ENCODE measurements at places on chromosomes 2 and 18. TPM values are rescaled to one million over a fixed set of nuclear protein-coding genes. Genes with fewer than 3 reads are reported as not detected.

- no peak for DNase-seq
- H3K4me1 ChIP-seq, result peaks cover 17% of the 10 kb centered on the region
- no peaks in the 10 kb centered on the region for H3K36me3 ChIP-seq
- no peak overlapping the region for H3K27ac ChIP-seq
- no peak overlapping the region for H3K4me3 ChIP-seq
- H3K27me3 ChIP-seq, result no peaks in the 10 kb centered on the region
These were observed 34.6 kb downstream of the EFEMP1 start for GRCh38 chr2:55888936-55889335.

DNA sequence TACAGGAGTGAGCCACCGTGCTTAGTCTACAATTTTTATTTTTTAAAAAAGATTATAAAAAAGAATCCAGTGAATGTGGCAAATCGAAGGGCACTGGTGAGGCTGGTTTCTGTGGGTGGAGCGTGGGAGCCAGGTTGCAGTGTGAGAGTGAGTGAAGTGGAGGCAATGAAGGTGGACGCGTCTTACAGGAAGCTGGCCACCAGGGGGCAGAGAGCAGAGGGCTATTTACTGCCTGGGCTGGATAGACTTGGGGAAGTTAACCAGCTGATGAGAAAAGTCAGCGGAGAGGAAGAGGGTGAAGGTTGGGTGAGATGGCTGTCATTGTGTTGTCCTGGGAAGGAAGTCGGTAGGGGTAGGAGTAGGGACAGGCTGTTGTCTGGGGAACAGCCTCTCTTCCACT lies 6.8 kb downstream of the SCTR start:
- H3K27me3 ChIP-seq, result peaks cover 3% of the 10 kb centered on the region
- DNase-seq, result peak; percentile 41
- no peak overlapping the region for H3K27ac ChIP-seq
- H3K4me1 ChIP-seq, result no peaks in the 10 kb centered on the region

DNA sequence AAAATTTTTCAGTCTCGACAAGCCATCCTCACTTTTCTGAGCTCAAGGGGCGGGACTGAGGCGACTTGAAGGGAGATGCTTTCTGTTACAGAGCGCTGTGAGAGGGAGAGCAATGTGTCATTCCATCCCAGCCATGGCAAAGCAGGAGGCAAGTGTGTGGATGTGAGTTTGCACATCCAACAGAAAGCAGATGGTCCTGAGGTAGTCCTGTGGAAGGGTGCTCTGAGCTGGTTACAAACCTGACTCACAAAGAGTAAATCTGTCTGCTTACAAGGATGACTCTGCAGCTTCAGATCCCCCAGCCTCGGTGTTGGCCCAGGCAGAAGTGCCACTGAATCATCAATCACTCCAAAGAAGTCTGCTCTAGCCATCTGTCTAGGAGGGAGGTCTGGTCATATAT lies 482.0 kb upstream of the DCC start:
- no peak overlapping the region for H3K27ac ChIP-seq
- H3K27me3 ChIP-seq, result no peaks in the 10 kb centered on the region
- no peak for DNase-seq
- no peaks in the 10 kb centered on the region for H3K36me3 ChIP-seq
- H3K4me3 ChIP-seq, result no peak overlapping the region
- H3K4me1 ChIP-seq, result no peaks in the 10 kb centered on the region

GRCh38 chr2:152627351-152627957 lies 89.8 kb downstream of the PRPF40A start:
- peaks cover 45% of the 10 kb centered on the region for H3K36me3 ChIP-seq
- no peak for DNase-seq
- no peak overlapping the region for H3K27ac ChIP-seq
- H3K4me1 ChIP-seq, result no peaks in the 10 kb centered on the region

DNA sequence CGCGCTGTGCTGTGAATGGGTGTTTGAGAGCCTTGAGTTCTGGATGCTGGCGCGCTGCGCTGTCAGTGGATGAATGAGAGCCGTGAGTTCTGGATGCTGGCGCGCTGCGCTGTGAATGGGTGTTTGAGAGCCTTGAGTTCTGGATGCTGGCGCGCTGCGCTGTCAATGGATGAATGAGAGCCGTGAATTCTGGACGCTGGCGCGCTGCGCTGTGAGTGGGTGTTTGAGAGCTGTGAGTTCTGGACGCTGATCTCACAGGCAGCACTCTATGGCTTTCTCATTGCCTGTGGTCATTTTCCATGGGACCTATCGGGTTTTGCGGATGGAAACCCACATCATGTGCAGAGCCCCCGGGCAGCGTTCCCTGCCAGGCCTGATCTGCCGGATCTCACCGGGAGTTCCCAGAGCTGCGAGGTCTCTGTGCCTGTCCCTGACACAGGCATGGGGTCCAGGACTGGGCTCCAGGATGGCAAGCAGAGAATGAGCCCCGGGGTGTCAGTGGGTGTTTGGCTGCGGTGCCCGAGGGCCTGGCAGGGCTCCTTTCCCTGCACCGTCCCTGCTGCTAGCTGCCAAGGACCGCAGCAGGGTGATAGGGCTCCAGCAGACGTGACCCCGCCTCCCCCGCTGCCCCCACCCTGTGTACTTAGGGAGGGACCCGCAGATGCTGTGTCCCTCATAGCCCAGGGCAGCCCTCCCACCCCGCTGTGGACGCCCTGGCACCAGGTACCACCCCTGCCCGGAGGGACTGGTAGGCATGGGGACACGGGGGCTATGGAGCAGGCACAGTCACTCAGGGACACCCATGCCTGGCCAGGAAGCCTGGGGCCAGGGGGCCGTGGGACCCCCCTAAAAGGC lies 9.7 kb downstream of the PDCD1 start:
- no peak overlapping the region for H3K4me3 ChIP-seq
- H3K4me1 ChIP-seq, result peaks cover 20% of the 10 kb centered on the region
- peak; percentile 46 for DNase-seq
- no peaks in the 10 kb centered on the region for H3K27me3 ChIP-seq

DNA sequence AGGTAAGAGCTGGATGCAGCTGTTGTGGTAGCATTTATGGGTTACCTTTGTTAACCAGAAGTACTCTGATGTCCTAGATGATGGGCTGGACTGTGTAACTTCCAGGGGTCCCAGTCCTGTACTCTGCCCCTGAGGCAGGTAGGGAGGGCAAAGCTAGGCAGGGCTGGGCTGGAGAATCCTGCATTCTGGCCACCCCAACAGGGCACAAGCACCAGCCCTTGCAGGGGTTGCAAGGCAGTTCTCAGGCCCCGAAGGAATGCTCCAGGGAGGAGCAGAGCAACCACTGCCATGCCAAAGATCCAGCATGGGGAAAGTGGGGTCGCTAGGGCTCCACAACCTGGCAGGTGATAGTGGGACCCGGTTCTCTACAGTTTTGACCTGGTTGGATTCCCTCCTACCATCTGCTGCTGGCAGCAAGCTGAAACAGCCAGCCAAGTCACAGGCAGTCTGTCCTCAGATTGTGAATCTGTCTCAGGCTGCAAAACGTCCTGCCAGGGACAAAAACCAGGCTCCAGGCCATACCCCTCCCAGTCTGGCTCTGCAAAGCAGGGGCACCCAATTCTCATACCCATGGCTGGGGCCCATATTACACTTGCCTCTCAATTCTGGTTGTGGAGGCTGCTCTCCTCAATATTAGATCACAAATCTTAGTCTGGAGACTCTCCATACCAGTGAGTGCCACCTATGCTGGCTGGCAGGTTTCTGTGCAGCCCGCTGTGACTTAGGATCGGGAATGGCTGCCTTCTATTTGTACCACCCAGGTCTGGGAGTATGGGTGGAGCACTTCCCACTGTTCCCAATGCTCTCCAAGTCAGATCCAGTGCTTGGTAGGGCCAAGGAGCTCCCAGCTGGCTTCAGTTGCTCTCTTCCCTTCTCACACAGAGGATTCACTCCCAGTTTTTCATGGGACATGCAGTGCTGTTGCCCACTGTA lies 61.1 kb downstream of the SMCHD1 start:
- H3K36me3 ChIP-seq, result peaks cover 14% of the 10 kb centered on the region
- peaks cover 4% of the 10 kb centered on the region for H3K4me1 ChIP-seq
- no peaks in the 10 kb centered on the region for H3K27me3 ChIP-seq
- no peak overlapping the region for H3K27ac ChIP-seq
- H3K4me3 ChIP-seq, result no peak overlapping the region

GRCh38 chr2:161954103-161954502 lies 119.9 kb downstream of the DPP4 start:
- no peaks in the 10 kb centered on the region for H3K4me1 ChIP-seq
- no peak for DNase-seq
- no peak overlapping the region for H3K27ac ChIP-seq
- H3K27me3 ChIP-seq, result no peaks in the 10 kb centered on the region

GRCh38 chr2:235286622-235287374 lies 207.0 kb upstream of the AGAP1 start:
- no peak overlapping the region for H3K4me3 ChIP-seq
- no peak overlapping the region for H3K27ac ChIP-seq
- no peaks in the 10 kb centered on the region for H3K4me1 ChIP-seq
- H3K36me3 ChIP-seq, result no peaks in the 10 kb centered on the region
- no peaks in the 10 kb centered on the region for H3K27me3 ChIP-seq

- DNase-seq, result no peak
- no peak overlapping the region for H3K27ac ChIP-seq
- H3K36me3 ChIP-seq, result no peaks in the 10 kb centered on the region
- H3K27me3 ChIP-seq, result no peaks in the 10 kb centered on the region
- no peak overlapping the region for H3K4me3 ChIP-seq
These were observed 41.8 kb upstream of the COPS8 start for GRCh38 chr2:237043866-237044265.

- H3K4me3 ChIP-seq, result no peak overlapping the region
- H3K27ac ChIP-seq, result peak overlapping the region; percentile 67
- DNase-seq, result no peak
- H3K27me3 ChIP-seq, result no peaks in the 10 kb centered on the region
- no peaks in the 10 kb centered on the region for H3K36me3 ChIP-seq
These were observed 106.4 kb downstream of the POLR1A start for GRCh38 chr2:85999061-85999831.

DNA sequence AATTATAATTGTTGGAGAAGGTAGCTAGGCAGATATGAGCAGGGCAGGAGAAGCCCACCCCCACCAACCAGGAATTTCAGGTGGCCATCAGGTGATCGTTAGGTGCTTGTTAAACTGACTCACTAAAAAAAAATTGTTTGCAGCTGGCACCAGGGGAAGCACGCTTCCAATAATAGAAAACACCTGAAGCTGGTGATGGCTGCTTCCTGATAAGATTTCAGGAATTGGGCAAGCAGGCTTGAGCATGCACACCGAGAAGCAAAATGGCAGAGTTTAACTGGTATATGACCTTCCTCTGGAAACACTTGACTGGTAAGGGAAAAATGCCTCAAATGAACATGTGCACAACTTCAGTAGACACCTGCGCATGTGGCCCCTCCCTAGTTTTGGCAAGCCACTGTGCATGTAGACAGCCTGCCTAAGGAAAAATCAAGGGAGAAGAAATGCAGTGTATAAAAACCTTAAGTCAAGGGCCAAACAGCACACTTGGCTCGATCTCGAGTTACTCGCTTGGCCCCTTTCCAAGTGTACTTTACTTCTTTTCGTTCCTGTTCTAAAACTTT lies 292.8 kb downstream of the CCDC85A start:
- no peak overlapping the region for H3K27ac ChIP-seq
- no peaks in the 10 kb centered on the region for H3K27me3 ChIP-seq
- H3K4me1 ChIP-seq, result no peaks in the 10 kb centered on the region
- no peak for DNase-seq
- H3K36me3 ChIP-seq, result no peaks in the 10 kb centered on the region
- no peak overlapping the region for H3K4me3 ChIP-seq

GRCh38 chr2:34936089-34936488 lies 1337.0 kb upstream of the FAM98A start:
- H3K27ac ChIP-seq, result no peak overlapping the region
- H3K36me3 ChIP-seq, result no peaks in the 10 kb centered on the region

DNA sequence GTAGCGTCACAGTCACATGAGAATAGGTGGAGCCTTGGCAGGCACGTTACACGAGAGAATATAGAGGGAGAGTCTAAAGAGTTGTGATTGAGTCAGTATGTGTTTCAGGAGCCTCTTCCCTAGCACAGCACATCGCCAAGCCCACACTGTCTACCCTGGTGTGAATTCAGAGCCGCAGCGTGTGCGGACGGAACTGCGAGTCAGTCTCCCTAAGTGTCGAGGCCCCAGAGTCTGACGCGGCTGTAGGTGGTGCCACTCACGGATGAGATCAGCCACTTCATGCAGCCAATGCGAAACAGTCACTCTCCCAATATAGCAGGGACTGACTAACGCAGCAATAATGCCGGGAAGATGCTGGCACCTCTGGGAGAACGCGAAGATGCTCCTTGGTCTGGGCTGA lies 587.3 kb upstream of the ID2 start:
- peak; percentile 34 for DNase-seq
- H3K27me3 ChIP-seq, result no peaks in the 10 kb centered on the region
- H3K4me1 ChIP-seq, result no peaks in the 10 kb centered on the region
- H3K4me3 ChIP-seq, result no peak overlapping the region
- H3K36me3 ChIP-seq, result no peaks in the 10 kb centered on the region

DNA sequence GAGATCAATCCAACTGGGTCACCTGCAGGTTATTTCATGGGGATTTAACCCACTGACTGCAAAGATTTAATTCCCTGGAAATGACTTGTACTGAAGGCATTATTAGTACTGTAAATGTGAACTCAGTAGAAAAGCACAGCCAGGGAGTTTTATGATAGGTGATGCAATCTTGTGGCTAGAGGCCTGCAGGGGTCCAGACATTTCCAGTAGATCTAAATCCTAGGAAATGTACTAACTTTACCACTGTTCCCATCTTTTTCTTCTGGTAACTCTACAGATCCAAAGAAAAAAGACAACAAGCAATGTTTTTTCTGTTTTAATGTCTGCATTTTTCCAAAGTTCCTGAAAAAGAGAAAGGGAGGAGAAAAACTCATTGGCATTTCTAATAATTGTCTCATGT lies 500.1 kb downstream of the ARHGAP15 start:
- no peak overlapping the region for H3K4me3 ChIP-seq
- no peaks in the 10 kb centered on the region for H3K27me3 ChIP-seq
- no peaks in the 10 kb centered on the region for H3K36me3 ChIP-seq
- no peak for DNase-seq
- no peaks in the 10 kb centered on the region for H3K4me1 ChIP-seq
- H3K27ac ChIP-seq, result no peak overlapping the region

GRCh38 chr2:20223407-20224163 lies 1.3 kb downstream of the SDC1 start:
- no peaks in the 10 kb centered on the region for H3K36me3 ChIP-seq
- peaks cover 6% of the 10 kb centered on the region for H3K4me1 ChIP-seq
- peak; percentile 25 for DNase-seq
- H3K27me3 ChIP-seq, result peaks cover 61% of the 10 kb centered on the region
- peak overlapping the region; percentile 67 for H3K4me3 ChIP-seq
- H3K27ac ChIP-seq, result no peak overlapping the region

GRCh38 chr2:103008586-103008985 lies 246.8 kb downstream of the TMEM182 start:
- no peaks in the 10 kb centered on the region for H3K27me3 ChIP-seq
- DNase-seq, result no peak
- no peaks in the 10 kb centered on the region for H3K4me1 ChIP-seq
- no peak overlapping the region for H3K4me3 ChIP-seq
- H3K36me3 ChIP-seq, result no peaks in the 10 kb centered on the region

The C2orf80 gene
- total RNA-seq, result not detected

The CAPN14 gene
- total RNA-seq, result 0.17 TPM

The AFF3 gene
- total RNA-seq, result 6.9 TPM

The BUB1 gene
- total RNA-seq, result 1.3 TPM

The CRYBA2 gene
- total RNA-seq, result not detected

The WDR35 gene
- 5.0 TPM for total RNA-seq

The REL gene
- 6.1 TPM for total RNA-seq

The FNDC4 gene
- total RNA-seq, result 4.6 TPM

The GPR17 gene
- not detected for total RNA-seq

The BCL11A gene
- total RNA-seq, result 18.5 TPM

The KCNF1 gene
- total RNA-seq, result not detected

Measured in heart left ventricle (tissue), 16 donors.